ENCODE measurements at places on chromosomes 3 and 15.

GRCh38 chr3:141743305-141743704, 5.2 kb downstream of the RNF7 start:
- no peak for DNase-seq

GRCh38 chr3:25130724-25131520, 297.1 kb upstream of the RARB start:
- no peak for DNase-seq

- DNase-seq: no peak
These were observed 333.8 kb downstream of the PDCD6IP start for GRCh38 chr3:34132069-34132692.

GRCh38 chr3:27500986-27501385, 16.8 kb upstream of the SLC4A7 start:
- DNase-seq: no peak

- no peak for DNase-seq
These were observed 270.6 kb upstream of the ALCAM start for GRCh38 chr3:105096071-105096470.

DNA sequence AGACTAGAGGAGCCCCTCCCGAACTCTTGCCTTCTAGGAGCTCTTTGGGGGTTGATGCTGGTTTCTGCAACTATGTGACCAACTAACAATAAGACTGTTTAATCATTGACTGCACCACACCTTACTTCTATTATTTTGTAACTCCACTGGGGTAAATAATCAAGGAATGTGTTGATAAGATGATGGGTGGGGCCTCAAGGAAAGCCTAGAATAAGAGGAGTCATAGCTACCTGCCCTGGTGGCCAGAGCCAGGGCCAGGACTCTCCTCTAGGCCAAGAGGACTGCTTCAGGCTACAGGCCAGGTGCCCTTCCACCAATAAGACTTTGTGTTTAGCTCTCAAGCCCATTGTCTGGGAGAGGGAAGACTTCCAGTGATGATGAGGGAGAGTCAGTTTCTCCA, 41.2 kb upstream of the PIAS1 start:
- no peak for DNase-seq

- DNase-seq: no peak
These were observed 477.1 kb downstream of the EPHB1 start for GRCh38 chr3:135272026-135272669.

DNA sequence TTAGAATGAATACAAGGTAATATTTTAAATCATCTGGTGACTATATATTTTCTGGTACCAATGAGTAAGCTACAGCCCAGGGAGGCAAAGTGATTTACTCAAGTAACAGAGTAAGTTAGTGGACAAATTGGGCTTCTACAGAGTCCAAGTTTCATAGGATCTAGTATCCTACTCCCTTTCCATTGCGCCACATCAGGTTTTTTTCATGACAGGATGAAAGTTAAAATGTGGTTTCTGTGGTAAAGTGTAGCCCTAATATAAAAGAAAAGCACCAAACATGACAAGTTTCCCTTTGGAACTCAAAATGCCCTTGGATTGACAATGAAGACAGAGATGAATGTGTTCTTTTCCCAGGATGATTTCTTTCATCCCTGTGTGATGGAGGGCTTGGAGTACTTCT, 350.8 kb upstream of the ZNF385D start:
- no peak for DNase-seq

DNA sequence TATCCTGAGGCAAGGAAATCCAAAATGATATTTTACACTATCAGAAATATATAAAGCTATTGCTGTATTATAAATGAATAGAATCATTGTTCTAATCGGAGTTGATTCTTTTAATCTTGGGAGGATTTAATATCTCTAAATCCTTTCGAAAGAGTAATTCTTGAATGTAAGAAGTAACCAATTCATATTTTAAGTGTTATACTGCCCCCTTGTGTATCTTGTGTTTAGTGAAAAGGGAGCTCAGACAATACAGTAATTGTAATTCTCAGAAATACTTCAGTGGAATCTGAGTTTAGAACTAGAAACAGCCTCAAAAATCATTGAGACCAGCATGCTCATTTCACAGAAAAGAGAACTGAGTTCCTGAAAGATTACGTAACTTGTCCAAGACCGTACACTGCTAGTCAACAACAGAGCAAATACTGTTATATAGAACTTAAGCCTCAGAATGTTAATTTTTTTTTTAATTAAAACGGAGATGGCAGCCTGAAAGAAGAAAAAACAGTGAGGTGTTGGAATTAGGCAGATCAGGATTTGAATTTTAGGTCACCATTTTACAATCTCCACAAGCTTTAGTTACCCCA, 42.9 kb downstream of the PLCH1 start:
- no peak for DNase-seq

GRCh38 chr15:98035577-98036010, 75.1 kb downstream of the ARRDC4 start:
- no peak for DNase-seq

All from activated T-helper 1 cell treated with Interleukin-2 at 50 U/mL for 16 hours (primary cell).